ENCODE measurements at places on chromosomes 2 and 18.
A peak's percentile ranks its signal among the peaks of the same experiment; 100 is the strongest.

GRCh38 chr2:182015334-182016109, 29.9 kb downstream of the PPP1R1C start:
- no peak for DNase-seq

- DNase-seq, result peak; percentile 2
Measured at GRCh38 chr18:73511771-73512503, 635.7 kb downstream of the FBXO15 start.

DNA sequence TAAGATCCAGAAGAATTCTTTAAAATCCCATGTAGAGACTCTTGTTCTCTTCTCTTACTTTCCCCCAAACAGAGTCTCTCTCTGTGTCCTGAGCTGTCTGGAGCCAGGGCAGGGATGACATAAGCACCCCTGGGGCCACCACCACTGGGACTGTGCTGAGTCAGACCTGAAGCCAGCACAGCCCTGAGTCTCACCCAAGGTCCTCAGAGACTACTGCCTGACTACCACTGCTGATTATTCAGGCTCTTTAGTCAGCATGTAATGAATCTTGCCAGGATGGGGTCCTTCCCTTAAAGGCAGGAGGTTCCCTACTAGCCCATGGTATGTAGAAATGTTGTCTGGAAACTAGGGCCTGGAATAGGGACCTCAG, 34.9 kb upstream of the DYNC1I2 start:
- peak; percentile 84 for DNase-seq

- DNase-seq, result peak; percentile 27
Measured at GRCh38 chr2:24652265-24653182, 140.7 kb downstream of the PTRHD1 start.

DNA sequence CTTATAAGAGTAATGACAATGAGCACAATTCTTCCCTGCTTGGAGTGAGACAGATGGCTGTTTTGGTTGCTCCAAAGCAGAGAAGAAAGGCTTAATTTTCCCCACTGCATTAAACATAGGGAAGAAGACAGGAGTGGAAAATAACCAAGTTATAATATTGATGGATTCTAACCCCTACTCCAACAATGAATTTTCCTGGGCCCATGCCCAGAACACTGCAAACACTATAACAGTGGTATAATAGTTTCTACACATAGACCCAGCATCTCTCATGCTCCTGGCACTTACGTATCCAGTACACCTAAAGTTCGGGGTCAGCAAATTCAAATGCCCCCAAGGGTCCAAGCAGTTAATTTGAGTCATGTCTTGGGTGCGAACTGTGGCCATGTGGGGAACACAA, 613.4 kb downstream of the PLCL1 start:
- DNase-seq, result no peak

- DNase-seq, result no peak
Measured at GRCh38 chr2:163692081-163692480, 43.7 kb downstream of the FIGN start.

DNA sequence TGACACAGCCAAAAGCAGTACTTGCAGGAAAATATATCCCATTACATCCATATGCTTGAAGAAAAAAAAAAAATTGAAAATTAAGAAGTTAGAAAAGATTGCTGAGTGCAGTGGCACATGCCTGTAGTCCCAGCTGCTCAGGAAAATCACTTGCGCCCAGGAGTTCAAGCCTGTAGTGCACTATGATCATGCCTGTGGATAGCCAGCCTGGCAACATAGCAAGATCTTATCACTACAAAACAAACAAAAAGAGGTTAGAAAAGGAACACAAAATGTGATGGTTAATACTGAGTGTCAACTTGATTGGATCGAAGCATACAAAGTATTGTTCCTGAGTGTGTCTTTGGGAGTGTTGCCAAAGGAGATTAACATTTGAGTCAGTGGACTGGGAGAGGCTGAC, 361.9 kb downstream of the NYAP2 start:
- DNase-seq, result no peak

GRCh38 chr2:149037851-149038250, 648 bp upstream of the LYPD6B start:
- no peak for DNase-seq

- DNase-seq, result no peak
Measured at GRCh38 chr2:128290356-128290755, 28.3 kb downstream of the HS6ST1 start.

GRCh38 chr2:199449956-199450355, 7.8 kb downstream of the SATB2 start:
- DNase-seq, result no peak

DNA sequence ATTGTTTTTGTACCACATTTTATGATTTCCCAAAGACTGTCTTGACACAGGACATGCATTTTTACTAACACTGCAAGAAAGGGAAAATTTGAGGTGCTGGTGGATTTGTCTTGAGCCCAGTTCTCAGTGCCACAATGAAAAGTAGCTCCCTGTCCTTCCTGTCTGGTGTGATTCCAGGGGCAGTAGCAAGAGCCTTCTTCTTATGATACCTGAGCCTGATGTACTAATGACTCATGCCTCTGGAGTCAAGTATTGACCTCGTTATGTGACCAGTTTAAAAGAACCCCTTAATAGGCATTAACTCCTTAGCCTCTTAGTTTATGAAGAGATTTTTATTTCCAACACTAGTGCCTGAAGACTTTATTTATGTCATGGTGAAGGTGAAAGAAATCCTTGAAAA, 728.6 kb downstream of the SLC4A3 start:
- DNase-seq, result no peak

GRCh38 chr2:63680455-63680854, 91.7 kb downstream of the MDH1 start:
- DNase-seq, result no peak

GRCh38 chr2:227890495-227891079, 19.2 kb downstream of the DAW1 start:
- peak; percentile 68 for DNase-seq

GRCh38 chr18:59308248-59308937, 10.1 kb downstream of the CPLX4 start:
- DNase-seq, result peak; percentile 69

DNA sequence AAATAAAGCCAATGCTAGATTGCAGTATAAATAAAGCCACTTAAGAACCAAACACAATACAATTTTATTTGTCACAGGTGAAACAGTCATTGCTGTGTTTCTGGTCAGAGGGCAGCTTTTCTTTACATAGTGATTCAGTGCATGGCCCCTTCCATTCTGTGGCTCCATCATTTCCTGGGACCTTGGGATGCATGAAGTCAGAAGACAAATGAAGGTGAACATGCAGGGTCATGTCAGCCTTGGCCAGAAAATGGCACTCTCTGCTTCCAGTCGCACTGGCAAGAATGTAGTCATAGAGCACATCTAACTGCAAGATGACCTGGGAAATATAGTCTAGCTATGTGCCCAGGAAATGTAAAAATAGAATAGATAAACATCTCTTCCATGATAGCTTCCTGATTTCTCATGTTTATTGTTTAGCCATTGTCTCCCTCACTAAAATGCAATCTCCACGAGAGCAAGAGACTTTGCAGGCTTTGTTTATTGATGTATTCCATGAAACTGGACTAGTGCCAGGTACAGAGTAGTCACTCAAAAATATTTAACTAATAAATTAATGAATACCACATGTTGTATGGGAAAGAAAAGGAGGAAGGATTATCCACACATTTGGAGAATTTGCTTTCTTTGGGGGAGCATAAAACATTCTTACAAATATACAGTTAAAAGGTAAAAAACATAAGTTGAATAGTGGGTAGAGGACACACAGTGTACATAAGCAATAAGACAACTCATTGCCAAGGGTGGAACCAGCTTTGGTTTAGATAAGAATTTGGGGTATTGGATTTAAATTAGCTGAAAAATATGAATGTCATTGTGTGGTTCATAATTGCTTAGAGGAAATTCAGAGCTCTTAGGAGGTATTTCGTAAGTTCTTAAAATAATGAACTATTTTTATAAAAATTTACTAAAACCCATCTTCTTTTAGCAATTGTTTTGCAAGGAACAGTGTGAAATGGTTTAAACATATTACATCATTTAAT, 343.8 kb downstream of the PID1 start:
- DNase-seq, result no peak

- DNase-seq, result no peak
Measured at GRCh38 chr18:45935591-45936335, 31.4 kb downstream of the EPG5 start.

GRCh38 chr2:232395586-232395985, 11.1 kb upstream of the ALPG start:
- no peak for DNase-seq

GRCh38 chr18:63106727-63107126, 212.8 kb downstream of the BCL2 start:
- no peak for DNase-seq

- peak; percentile 70 for DNase-seq
Measured at GRCh38 chr2:180124273-180125139, 117.4 kb upstream of the CWC22 start.

- DNase-seq, result no peak
Measured at GRCh38 chr2:126699018-126699417, 43.1 kb downstream of the GYPC start.

DNA sequence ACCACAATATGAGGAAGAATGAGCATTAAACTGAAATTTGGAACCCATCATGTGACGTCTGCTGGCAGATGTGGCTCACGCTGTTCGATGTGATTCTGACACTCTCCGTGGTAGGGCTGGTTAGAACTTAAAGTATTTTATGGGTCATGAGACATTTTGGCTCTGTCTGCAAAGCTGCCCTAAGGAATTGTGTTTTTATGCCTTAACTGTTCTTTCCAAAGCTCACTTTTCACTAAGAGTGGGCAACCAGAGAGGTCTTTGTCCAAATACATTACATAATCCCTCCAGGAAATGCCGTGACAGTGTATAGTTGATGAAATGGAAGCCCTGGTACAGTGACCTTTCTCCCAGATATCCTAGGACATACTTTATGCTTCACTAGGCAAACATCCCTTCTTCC, 119.1 kb downstream of the AQP4 start:
- no peak for DNase-seq

- no peak for DNase-seq
Measured at GRCh38 chr18:34509879-34510586, 200.1 kb upstream of the DTNA start.

DNA sequence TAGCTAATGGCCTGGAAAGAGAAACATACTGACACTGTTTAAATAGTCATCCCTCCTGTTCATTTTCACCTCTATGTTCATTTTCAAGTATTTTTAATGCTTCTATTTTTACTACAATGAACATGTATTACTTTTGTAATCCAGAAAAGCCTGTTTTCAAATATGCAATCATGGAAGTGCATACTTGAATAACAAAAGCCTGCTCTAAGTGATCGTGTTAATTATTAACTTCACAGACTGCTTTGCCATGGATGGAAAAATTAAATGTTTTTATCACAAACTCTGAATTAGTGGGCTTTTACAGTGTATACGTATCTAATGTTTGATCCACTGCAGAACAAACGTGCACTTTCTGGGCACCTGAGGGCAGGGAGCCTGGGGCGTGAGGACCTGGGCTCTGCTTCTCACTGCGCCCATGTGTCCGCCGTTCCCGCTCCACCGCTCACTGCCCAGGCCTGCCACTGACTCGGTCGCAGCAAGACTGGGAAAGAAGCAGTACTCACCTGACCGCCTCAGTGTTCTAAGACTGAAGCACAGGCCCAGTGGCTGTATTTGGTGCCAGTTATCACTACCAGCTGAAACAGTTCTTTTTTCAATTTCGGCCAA, 80.6 kb downstream of the UXS1 start:
- DNase-seq, result no peak

DNA sequence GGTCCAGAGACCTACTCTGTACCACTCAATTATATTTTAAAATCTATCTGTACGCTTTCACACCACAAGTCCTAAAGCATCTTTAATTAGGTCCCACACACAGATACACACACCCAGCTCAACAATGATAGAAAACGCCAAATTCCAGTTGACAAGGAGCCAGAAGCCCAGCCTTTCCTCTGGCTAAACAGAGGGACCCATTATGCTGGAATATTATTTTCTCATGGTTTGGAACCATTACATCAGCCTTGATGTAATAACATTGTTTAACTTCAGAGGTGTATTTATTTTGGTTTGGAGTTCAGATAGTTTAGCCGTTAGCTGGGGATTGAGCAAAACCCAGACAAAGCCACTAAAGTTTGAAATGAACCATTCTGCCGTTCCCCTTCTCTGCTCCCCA, 14.0 kb upstream of the INHBB start:
- DNase-seq, result no peak

GRCh38 chr2:44124500-44124899, 44.2 kb upstream of the PPM1B start:
- no peak for DNase-seq

- no peak for DNase-seq
Measured at GRCh38 chr2:100964681-100965169, 37.4 kb upstream of the RPL31 start.

DNA sequence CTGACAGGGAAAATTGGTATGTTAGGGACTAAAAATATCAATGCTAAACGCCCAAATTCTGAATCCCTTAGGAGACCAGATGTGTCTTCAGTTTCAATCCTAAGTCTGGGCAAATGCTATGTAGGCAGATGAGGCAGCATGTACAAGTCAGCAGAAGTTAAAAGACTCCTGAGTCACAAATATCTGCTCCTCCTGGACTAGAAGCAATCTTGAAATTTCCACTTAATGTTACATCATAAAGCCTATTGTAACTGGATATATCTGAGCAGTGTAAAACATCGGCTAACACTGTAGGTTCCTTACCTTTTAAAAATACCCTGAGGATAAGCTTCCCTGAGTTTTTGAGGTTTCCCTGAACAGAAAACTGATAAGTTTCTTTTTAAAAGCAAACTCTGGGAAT, 1087.6 kb upstream of the PIK3C3 start:
- DNase-seq, result no peak

DNA sequence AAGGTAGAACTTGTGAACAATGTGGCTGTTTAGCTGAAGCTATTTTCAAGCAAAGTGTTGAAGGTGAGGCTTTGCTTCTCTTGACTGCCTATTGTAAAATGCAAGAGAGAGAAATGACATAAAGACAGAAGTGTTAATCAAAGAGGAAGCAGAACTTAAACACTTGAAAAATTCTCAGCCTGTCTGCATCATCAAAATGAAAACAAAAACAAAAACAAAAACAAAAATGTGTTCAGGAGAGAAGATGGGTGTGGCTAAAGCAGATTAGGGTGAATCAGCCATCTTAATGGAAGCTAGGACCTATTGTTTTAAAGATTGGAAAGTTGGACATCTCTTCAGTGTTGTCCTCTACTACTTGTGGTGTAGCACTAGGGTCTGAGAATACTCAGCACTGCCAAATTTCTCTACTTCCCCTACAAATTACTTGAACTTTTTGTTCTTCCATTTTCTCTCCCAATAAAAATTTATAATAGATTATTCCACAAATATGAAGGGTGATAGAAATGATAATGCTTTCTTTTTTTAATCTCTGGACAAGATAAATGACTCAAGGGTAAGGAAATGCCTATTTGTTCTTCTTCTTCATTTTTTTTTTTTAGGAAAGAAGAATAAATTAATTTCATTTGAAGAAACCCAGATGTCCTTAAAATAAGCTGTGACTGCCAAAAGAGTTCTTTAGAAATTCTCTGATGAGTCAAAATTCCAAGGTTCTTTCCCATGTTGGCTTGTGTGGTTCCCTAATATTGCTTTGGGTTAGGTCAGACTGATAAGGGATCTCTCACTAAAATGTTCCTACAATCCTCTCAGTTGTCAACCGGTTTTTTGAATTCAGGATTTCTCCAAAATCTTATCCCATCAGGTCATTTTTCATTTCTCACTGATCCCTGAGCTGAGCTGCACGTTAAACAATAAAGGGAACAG, 571.2 kb upstream of the ZEB2 start:
- DNase-seq, result no peak
